ENCODE measurements at places on chromosomes 16 and 17.

DNA sequence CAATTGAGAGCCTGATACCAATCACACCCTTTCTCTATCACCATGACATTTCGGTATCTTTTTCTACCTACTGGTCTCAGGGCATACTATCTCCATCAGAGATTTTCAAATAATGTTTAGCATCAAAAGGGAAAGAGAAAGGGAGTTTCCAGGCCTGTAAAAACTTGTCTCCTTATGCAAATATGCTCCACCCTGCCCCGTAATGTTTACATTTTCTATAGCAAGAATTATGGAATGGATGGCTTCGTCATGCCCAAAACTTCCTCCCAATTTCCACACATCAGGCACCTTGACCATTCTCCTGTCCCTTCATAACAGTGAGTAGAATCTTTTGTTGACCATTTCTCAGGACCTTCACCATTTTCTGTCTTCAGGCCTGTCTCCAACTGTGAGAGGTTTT, 30.9 kb upstream of the HLF start:
- no peak for DNase-seq
- H3K36me3 ChIP-seq = no peaks in the 10 kb centered on the region
- H3K27me3 ChIP-seq = peaks cover 8% of the 10 kb centered on the region
- no peak overlapping the region for H3K4me3 ChIP-seq
- peaks cover 2% of the 10 kb centered on the region for H3K4me1 ChIP-seq

DNA sequence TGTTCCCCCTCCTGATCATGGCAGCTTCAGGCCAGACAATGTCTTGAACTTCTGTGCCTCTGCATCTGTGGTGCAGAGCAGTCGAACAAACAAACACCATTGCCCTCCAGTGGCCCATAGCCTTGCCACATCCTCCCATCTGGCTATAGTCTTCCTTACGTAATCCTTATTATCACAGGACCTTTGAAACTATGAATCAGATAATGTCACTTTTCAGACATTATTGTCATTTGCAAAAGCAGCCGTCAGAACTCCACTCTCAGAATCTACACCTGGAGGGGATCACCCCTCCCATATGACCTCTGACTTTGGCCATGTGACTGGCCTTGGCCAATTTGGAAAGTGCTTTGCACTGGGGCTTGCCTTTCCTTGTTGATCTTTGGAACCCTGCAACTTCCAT, 387.3 kb downstream of the MAF start:
- no peaks in the 10 kb centered on the region for H3K4me1 ChIP-seq
- H3K27ac ChIP-seq = no peak overlapping the region
- H3K27me3 ChIP-seq = no peaks in the 10 kb centered on the region
- H3K36me3 ChIP-seq = no peaks in the 10 kb centered on the region
- DNase-seq = no peak
- no peak overlapping the region for H3K4me3 ChIP-seq

GRCh38 chr16:75415169-75415905, 18.0 kb downstream of the CFDP1 start:
- no peaks in the 10 kb centered on the region for H3K36me3 ChIP-seq
- no peaks in the 10 kb centered on the region for H3K4me1 ChIP-seq
- DNase-seq = no peak
- no peak overlapping the region for H3K4me3 ChIP-seq

DNA sequence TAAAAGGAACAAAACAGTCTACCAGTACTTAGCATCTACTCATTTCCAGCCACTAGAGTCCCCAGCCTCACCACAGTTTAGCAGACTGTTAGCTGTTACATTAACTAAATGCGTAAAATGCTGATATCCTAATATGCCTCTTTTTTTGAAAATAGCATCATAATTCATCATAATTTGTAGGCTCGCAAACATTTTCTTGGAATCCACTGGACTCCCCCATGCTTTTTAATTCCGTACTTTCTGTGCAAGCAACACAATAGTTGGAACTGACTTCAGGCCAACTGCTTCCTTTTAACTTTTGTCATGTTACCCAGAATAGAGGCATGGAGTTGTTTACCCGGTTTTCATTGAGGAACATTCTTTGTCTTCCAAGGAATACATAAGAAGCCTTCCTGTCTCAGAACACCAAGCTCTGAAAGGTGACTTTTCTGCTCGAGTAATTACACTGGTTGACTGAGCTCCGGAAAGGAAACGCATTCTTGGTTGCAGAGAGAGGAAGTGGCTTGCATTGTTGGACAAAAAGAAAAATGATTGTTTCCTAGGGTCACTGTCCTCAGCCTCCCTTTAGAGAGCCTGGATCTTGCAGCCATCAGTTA, 30.9 kb upstream of the SEC14L1 start:
- no peak overlapping the region for H3K4me3 ChIP-seq
- H3K4me1 ChIP-seq = no peaks in the 10 kb centered on the region
- peak; percentile 27 for DNase-seq

- peak; percentile 33 for DNase-seq
- no peak overlapping the region for H3K4me3 ChIP-seq
- H3K36me3 ChIP-seq = no peaks in the 10 kb centered on the region
- peaks cover 11% of the 10 kb centered on the region for H3K4me1 ChIP-seq
- H3K27ac ChIP-seq = no peak overlapping the region
- H3K27me3 ChIP-seq = no peaks in the 10 kb centered on the region
These were observed 9.7 kb downstream of the ADGRG3 start for GRCh38 chr16:57677622-57678369.

Measured in PC-9 (cell line).